Activated CD8-positive, alpha-beta memory T cell treated with anti-CD3 and anti-CD28 coated beads for 4 hours (primary cell): ENCODE measurements at places on chromosomes 7 and 10.

DNA sequence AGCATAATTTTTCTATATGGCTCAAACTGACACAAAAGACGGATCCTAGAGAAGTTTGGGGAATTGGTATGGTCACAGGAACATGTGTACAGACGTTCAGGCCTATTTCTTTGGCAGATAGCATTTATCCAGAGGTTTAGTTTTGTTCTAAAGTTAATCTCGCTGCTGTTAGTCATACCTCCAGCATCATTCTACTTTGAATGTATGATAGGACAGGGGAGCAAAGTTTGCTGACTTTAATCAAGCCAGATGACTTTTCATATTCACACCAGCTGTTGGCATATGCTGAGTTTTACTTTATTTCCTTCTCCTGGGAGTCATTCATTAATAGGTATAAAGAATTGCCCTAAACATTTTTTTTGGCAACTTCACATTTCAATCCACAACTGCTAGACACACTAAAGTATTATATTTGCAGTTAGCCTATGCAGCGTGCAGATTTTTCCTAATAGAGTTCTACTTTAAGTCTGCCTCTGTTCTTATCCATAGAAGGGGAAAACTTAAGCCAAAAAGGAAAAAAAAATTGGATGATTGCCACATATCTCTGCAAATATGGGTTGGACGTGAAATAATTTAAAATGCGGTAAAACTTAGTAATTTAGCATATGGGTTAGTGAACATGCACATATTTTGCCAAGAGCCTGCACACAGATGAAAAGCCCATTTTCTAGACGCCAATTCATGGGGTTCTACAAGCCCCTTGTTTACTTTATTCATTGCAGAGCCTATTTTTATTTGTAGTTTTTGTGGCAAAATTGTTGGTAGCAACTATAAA lies 213.1 kb downstream of the C7orf25 start:
- DNase-seq = no peak

- DNase-seq = no peak
Measured at GRCh38 chr7:75854233-75854632, 24.6 kb upstream of the RHBDD2 start.

GRCh38 chr7:23184709-23185359 lies 3.0 kb downstream of the NUP42 start:
- DNase-seq = no peak

DNA sequence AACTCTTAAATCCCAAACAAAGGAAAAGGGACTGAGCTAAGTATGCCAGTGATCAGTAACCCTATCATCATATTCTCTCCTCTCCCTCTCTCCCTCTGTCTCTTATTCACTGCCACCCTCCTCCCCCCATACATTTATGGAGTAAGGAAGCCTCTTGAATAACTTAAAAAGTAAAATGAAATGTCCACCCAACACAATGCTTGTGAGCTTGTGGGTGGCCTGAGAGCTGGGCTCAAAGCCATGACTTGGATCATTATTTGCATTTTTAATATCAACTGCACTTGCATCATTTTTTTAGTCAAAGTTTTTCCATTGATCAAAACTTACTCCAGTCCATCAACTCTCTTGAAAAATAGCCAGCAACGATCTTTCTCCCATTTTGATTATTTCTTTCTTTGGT lies 46.8 kb downstream of the FAM107B start:
- no peak for DNase-seq

DNA sequence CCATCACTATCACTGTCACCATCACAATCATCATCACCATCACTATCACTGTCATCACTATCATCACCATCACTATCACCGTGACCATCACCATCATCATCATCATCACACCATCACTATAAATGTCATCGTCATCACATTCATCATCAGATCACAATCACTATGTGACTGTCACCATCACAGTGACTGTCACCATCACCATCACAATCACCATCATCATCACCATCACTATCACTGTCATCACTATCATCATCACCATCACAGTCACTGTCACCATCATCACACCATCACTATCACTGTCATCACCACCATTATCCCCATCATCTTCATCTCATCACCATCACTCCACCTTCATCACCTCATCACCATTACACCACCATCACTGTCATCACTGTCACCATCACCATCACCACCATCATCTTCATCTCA lies 31.0 kb downstream of the PWWP2B start:
- DNase-seq = no peak

DNA sequence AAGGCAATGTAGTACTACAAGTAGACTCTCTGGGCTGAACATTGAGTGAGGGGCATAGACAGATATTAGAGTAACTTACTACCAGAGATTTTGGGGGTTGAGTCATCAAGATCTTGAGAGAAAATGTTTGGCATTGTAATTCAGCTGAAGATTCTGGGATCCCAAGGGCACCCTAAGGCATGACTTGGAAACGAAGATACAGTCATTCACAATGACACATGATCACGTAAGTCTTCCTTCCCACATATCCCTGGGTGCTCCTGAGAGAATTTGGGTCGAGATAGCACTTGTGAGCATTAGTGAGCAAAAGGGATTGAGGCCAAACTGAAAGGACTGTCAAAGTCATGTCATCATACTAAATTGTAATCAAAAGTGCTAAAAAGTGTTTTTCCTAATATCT lies 192.5 kb upstream of the PCLO start:
- no peak for DNase-seq

- no peak for DNase-seq
Measured at GRCh38 chr7:47381134-47381495, 200.8 kb downstream of the TNS3 start.

DNA sequence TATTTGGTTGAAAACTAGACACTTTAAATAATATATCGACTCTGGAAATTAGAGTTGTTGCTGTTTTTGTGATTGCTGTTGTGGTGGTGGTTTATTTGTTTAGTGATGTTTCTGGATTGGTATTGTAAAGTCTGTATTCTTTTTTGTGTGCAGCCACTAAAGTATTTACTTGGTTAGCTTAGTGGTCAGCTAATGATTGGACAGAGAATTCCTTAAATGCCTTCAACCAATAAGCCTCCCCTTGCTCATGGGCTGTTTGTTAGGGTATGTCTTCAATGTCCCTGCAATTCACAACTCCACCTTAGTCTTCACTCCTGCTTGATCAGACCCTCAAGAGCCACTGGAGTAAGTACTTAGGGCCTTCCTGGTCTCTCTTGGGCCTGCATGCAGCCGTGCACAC lies 71.0 kb downstream of the PAXIP1 start:
- no peak for DNase-seq

GRCh38 chr10:52440612-52441285 lies 126.7 kb downstream of the DKK1 start:
- DNase-seq = no peak

DNA sequence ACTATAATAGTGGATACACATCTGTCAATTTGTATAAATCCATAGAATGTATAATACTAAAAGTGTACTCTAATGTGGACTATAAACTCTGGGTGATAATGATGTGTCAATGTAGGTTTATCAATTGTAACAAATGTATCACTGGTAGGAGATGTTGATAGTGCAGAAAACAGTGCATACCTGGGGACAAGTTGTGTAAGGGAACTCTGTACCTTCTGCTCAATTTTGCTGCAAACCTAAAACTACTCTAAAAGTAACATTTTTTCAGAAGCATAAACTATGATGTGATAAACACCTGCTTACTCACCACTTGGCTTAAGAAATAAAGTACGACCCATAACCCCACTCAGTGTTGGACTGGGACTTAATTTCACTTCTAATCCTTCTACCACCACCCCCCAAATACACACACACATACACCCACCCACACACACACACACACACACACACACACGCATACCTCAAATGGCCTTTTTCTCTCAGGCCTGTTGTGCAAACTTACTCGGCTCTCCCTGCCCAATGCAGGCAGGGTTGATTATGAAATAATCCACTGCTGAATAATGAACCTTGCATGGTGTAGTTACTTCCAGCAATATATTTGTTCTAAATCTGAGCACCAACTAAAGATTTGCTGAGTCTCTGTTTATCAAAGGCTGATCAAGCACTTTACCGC lies 154.1 kb upstream of the KMT2E start:
- DNase-seq = no peak

DNA sequence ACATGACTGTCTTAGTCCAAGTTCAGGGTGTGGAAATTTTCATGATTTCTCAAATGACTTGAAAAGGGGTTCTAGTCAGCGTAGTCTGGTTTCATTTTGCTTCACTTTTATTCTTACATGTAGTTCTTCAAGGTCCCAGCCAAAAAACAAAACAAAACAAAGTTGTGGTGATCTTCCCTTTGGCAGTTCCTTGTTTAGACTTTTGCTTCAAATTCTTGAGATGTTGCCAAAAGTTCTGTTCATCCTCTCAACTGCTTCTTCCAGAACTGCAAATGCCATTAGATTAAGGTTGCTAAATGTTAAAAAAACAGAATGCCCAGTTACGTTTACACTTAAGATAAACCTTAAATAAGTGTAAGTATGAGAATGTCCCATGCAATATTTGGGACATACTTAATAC lies 370.8 kb upstream of the LRRTM3 start:
- no peak for DNase-seq
